NCI-H460 (cell line): ENCODE measurements at places on chromosomes 5 and 9.

DNA sequence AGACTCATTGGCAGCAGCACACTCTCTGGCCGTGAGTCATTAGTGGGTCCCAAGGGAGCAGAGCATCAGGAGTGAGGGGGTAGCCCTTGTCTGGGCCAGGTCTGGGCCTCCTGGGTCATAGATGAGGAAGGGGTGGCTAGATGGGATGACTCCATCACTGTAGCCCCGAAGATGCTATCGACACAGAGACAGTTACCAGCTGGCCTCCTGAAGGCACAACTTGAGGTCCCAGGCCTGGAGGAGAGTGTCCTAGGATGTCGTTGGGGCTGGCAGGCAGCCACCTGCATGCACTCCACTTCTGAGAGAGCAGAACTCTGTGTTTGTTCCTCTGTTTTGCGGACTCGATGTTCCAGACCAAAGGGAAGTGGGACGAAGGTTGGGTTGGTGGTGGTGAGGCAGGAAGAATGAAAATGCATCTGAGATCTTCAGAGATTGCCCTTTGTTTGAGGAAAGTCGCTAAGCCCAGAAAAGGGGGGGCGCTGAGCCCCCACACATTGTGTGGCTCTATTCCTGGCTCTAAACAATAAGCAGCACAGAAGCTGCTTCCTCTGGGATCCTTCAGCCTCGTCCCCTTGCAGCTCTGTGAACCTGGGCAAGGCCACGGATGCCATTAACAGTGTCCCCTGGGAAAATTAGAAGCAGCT lies 4.7 kb downstream of the BTNL9 start:
- no peak for DNase-seq

DNA sequence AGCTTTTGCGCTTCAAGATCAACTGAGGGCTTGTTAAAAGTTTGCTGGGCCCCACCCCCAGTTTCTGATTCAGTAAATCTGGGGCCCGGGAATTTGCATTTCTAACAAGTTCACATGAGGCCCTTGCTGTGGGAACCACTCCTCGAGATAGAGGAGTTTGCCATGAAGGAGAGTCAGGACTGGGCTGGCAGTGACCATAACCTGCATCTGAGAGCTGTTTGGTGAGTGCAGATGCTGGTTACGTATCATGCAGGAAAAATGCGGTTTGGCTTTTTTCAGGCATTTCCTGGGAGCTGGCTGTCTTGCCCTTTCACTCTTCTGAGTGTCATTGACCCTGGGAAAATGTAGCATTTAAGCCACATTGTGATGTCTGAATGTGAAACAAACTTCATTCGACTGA lies 9.4 kb upstream of the ANGPTL2 start:
- no peak for DNase-seq

- DNase-seq = no peak
Measured at GRCh38 chr9:92938025-92938424, 9.3 kb upstream of the FGD3 start.

DNA sequence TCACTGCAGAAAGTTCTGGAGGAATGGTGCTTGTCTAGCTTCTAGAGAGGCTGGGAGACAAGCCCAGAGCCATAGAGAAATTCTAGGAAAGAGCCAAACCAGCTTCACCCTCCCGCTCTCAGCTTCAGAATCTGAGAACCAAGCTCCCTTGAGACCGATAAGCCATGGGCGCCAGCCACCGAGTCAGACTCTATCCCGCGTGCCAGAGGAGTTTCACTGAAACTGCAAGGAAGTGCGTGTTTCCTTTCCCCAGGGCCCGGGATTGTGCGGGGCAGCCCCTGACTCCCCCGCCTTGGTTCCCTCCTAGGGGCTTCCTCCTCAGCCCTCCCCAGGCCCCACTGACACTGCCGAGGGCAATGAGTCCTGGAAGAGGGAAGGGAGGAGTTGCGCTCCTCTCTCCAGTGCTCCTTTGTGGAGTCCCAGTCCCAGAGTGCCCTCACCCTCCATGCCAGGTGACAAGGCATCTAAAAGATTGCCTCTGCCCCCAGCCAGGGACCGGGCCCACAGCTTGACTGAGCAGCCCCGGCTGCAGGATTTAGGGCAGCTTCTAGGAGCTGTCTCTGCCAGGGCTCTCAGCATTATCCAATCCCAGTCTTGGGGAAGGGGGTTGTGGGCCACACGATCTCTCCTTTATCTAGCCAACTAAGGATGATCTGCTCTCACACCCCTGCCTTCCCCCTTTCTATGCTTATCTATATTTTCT lies 18.4 kb upstream of the TCF7 start:
- no peak for DNase-seq

- DNase-seq = no peak
Measured at GRCh38 chr9:34512131-34513078, 10.4 kb downstream of the ENHO start.

DNA sequence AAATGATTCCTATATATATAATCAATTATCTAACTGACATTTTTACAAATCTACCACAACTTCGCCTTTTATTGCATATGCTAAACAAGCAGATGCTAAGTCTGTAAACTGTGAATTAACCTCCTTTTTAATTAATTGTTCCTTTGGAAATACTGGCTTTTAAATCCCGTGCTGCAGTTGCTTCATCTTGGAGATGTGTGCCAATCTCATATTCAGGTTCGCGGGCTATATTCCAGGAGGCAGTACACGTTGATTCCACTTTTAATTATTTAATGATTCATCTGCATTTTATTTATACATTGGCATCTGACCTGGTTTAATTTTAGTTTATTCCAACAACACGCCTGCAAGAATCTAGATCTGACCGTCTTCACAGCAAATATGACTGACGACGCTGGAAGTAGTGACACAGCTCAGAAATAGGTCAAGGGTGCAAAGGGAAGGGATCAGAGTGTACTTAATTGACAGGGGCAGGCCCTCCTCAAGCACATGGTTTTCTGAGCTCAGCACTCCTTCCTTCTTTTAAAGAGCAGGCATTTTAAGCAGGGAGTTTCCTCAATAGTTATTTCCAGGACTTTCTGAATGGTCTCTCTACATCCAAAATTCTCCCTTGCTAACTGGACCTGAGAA lies 125.2 kb downstream of the GLIS3 start:
- DNase-seq = no peak

DNA sequence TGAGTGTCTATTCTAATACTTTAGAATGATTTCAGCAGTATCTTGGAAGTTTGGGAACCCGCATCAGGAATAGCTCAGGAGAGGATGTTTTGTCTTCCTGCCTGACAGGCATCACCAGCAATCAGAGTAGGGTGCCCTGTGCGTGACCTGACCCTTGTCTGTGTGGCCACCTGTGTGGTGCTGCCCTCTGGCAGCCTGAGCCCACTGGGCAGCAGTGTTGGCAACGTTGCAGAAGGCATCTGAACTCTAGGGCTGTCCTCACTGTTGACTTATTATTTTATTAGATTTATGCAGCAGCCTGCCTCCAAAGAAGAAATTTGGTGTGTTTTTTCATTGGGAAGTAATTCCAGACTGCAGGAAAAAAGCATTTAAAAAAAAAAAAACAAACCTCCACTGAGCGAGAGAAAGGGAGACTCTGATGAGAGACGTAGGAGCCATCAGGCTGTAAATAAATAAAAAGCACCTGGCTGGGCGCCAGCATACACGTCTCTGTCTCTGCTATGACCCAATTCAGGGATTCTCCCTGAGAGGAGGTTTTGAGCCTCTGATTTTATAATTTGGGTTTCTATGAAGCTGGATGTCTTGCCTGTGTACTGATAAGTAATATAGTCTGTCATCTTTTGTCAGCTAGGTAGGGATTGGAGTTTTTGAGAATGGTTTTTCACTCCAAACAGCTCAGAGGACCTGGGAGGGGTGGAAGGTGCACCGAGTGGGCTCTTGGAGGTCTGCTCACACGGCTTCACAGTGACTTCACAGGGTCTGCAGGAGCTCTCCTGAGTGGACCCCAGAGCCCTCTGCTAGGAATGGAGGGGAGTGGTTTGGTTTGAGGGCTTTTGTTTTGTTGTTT lies 49.0 kb downstream of the FAM78A start:
- no peak for DNase-seq

- DNase-seq = no peak
Measured at GRCh38 chr5:51468196-51468595, 84.9 kb downstream of the ISL1 start.

GRCh38 chr5:19987612-19988361 lies at the start of gene CDH18:
Gene CDH18, minus strand, starts transcription at chr5:19988200. Its CDS starts 149,214 bp downstream, at chr5:19838986.
- DNase-seq = peak; percentile 59

DNA sequence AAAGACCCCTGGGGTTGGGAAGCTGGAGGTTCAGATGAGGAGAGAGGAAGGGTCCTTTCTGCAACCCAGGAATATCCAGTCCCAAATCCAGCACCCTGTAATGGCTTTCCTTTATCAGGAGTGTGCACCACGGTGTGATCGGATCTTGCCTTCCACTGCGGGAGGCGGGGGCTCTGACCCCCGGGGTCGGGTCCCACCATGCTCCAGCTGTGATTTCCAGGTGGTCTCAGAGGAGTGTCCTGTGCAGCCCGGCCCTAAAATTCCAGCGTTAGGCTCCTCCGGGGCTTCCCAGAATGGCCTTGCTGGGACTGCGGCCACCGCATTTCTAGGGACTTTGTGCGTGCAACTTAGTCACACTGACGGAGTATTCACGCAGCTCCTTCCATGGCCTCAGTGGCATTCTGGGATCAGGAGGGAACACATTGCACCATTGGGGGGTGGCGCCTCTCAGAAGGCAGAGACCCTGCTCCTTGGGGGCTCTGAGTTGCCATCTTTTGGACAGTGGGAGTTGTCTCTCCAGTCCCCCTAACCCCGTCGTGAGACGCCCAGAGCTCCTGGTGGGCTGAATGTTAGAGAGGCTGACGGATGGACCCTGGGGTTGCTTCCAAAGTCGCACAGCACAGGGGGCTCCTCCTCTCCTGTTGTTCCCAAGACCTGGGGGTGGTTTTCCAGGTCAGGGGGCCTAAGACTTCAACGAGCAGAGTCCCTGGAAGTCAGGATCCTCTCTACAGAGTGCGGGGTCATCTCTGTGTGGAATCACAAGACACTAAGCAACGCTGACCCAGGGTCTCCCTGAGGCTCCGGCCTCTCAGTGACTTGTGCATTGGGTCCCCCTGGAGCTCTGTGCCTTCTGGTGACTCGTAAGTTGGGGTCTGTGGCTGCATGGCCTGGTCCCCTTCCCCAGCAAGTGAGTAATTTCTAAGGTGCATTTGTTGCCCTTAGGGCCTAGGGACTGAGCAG lies 42.7 kb upstream of the IRX4 start:
- DNase-seq = no peak

DNA sequence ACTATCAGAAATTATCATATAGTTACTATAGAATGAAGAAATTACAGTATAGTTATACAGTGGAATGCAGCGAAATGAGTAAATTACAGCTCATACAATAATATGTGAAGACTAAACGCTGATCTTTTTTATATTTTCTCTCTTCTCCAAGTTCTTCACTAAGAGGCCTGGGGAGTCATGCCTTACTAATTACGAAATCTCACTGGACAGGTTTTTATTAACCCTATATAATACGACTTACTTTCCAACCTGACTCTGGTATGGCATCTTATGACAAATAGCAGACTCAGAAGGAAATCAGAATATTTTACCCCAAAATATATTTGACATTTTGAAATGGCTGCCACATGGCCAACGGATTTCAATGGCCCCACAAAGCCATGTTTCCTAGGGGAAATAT lies 9.1 kb downstream of the CARNMT1 start:
- no peak for DNase-seq

GRCh38 chr5:159286420-159287035 lies 23.4 kb downstream of the UBLCP1 start:
- peak; percentile 26 for DNase-seq

DNA sequence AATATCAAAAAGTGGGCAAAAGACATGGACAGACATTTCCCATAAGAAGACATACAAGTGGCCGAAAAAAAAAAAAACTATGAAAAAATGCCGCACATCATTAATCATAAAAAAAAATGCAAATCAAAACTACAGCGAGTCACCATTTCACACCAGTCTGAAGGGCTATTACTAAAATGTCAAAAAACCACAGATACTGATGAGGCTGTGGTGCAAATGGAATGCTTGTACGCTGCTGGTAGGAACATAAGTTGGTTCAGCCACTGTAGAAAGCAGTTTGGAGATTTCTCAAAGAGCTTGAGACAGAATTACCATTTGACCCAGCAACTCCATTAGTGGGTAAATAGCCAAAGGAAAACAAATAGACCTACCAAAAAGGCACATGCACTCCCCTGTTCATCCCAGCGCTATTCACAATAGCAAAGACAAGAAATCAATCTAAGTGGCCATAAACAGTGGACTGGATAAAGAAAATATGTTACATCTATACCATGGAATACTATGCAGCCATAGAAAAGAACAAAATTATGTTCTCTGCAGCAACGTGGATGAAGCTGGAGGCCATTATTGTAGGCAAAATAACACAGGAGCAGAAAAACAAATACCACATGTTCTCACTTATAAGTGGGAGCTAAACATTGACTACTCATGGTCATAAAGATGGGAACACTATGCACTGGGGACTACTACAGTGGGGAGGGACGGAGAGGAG lies 110.6 kb upstream of the BOD1 start:
- DNase-seq = no peak

DNA sequence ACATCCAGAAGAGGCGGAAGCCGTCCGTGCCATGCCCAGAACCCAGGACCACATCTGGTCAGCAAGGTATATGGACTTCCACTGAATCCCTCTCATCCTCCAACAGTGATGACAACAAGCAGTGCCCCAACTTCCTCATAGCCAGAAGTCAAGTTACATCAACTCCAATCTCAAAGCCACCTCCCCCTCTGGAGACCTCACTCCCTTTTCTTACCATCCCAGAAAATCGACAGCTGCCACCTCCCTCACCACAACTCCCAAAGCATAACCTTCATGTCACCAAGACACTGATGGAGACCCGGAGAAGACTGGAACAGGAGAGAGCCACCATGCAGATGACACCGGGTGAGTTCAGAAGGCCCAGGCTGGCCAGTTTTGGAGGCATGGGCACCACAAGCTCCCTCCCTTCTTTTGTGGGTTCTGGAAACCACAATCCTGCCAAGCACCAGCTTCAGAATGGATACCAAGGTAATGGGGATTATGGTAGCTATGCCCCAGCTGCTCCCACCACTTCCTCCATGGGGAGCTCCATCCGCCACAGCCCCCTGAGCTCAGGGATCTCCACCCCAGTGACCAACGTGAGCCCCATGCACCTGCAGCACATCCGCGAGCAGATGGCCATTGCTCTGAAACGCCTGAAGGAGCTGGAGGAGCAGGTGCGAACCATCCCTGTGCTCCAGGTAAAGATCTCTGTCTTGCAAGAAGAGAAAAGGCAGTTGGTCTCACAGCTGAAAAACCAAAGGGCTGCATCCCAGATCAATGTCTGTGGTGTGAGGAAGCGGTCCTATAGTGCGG lies 130.3 kb upstream of the DMRT1 start:
- no peak for DNase-seq

DNA sequence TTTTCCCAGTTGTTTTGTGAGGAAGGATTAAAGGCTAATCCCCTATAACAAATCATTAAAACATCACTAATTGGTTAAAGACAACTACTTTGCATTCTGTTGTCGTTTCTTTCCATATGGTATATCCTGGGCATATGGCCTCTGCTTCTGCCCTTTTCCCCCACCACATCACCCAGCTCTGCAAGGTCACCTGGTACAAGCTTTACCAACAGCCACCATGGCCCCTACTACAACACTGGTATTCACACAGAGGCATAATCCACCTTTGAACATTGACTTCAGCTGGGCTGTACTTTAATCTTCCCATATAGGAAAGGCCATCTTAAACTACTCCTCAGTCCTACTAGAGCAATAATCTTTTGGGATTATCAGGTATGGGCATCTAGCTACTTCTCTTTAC lies 866.1 kb downstream of the TLE4 start:
- DNase-seq = no peak
